ENCODE measurements at places on chromosomes 13 and 19. TPM values are rescaled to one million over a fixed set of nuclear protein-coding genes. Genes with fewer than 3 reads are reported as not detected.
A peak's percentile ranks its signal among the peaks of the same experiment; 100 is the strongest.

DNA sequence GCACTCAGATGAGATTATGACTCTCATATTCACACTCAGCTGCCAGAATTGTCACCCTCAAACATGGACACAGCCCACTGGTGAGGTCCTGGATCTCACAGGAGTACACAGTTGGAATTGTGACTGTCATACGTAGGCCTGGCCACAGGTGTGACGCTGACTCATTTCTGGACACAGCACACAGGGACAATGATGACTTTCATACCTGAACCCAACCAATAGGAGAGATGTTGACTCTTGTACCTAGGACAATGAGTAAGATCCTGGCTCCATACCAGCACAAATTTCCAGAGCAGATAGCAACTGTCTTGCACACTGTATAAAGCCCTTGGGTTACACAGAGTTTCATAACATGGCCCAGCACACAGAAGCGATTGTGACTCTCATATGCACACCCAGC, 46.4 kb downstream of the ZNF85 start:
- DNase-seq: no peak

GRCh38 chr13:34990399-34991214, 48.5 kb downstream of the NBEA start:
- no peak for DNase-seq

DNA sequence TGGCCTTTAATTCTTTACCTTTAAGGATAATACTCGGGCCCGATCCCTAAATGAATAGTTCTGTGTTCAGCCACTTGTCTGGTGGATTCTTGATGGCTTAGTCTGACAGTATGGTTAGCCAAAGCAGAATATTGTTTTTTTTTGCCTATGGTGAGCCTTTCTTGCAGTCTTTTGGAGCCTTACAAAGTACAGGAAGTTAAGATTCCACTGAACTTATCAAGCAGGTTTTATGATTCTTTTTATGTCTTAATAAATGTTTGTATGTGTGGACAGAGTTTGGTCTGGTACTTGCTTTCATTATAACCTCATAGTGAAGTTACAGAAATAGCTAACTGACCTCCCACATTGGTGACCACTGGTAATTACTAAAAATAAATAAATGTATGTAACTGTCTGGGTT, 17.1 kb downstream of the PCCA start:
- no peak for DNase-seq

GRCh38 chr13:99012539-99012938, 34.7 kb upstream of the DOCK9 start:
- no peak for DNase-seq

GRCh38 chr13:98206946-98207345, 29.9 kb upstream of the RNF113B start:
- DNase-seq: no peak

DNA sequence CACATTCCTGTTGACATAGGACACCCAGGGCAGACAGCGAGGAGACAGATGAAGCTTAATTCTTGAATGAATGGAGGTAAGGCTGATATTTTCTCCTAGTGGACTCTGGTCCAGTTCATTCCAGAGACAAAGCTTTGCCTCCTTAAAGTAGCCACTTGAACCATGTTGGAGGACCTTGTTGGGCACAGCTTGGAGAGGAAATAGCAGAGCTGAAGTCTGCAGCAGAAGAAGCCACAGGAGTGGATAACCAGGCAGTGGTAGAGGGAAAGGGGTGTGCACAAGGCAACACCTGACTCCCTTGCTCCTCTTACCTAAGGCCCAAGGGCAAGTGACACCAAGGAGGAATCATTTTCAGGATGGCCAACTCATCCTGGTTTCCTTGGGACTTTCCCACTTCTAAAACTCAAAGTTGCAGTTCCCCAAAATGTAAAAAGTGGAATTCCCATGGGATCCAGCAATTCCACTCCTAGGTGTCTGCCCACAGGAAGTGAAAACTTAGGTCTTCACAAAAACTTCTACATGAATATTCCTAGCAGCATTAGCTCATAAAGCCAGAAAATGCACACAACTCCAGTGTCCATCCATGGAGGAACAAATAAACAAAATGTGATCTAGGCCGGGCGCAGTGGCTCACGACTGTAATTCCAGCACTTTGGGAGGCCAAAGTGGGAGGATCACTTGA, 6.6 kb upstream of the RFX2 start:
- no peak for DNase-seq

- DNase-seq: no peak
Observed at GRCh38 chr19:14411161-14411937, 7.8 kb downstream of the DDX39A start.

GRCh38 chr13:41616151-41616550, 158.8 kb downstream of the RGCC start:
- DNase-seq: no peak

- peak; percentile 49 for DNase-seq
Observed at GRCh38 chr19:53333066-53333462, 485 bp upstream of the ZNF845 start.

DNA sequence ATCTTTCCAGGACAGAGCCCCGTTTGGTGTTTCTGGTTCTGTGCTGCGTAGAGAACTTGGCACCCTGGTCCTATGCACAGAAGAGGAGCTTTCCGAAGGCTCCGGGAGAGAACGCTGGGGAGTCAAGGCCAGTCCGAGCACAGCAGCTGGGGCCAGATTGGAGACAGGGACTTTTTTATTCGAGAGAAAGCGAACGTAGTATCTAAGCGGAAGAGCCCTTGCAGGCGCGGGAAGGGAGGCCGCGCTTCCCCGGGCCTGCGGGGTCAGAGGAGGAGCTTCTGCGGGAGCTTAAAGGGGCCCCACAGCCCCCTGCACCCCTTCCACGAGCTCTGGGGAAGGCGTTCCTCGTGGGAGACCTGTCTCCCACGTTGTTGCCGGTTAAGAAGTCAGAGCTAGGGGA, 48.6 kb upstream of the ARHGEF7 start:
- DNase-seq: no peak

DNA sequence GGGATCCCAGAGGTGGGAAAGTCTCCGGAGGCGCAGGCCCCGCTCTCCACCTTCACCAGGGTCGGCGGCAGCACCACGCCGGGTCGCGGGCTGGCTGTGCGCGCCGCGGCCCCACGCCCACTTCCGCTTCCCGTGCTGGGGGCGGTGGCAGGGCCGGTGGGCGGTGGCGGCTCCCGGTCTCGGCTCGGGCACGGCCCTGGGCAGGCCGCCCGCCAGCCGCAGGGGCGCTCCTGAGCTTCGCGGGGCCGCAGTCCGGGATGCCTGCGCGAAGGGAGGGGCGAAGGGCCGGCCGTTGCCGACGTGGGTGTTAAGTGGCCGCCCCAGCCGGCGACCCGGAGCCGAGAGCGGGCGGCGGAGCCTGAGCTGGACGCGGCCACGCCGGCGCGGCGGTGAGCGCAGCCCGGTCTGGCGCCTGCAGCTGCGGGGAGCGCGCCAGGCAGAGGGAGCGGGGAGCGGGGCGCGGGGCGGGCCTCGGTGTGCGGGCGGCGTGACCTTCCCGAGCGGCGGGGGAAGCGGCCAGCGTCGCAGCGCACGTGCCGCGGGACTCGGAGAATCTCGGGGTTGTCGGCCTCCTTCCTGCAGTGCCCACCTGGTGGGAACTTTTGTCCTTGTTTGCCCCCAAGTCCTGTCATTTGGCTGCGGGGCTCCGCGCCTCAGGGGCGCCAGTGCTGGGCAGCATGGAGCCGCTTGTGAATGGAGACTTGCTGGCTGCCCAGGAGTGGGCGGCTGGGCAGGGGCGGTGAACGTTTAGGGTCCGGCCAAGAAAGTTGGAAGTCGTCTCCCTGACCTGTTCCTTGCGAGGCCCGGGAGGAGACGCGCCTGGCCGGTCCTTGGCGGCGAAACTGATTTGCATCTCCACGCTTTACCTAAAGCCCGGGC, at the start of gene SLC25A15:
TSS of gene SLC25A15 (plus strand) at position 337 of the 879 bp plus-strand sequence. CDS start 3,616 bp downstream, outside the sequence.
- DNase-seq: peak; percentile 77

DNA sequence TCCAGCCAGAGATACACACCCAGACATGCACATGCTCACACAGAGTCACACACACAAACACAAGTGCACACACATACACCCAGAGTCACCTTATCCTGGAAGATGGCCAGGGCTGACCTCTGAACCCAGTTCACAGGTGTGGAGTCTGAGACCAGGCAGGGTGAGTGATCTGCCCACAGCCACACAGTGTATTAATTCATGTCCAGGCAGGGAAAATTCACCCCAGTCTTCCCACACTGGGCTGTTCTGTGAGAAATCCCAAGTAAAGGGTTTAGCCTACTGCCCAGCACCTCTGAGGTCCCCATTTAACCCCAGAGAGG, 2.0 kb downstream of the POU2F2 start:
- no peak for DNase-seq

DNA sequence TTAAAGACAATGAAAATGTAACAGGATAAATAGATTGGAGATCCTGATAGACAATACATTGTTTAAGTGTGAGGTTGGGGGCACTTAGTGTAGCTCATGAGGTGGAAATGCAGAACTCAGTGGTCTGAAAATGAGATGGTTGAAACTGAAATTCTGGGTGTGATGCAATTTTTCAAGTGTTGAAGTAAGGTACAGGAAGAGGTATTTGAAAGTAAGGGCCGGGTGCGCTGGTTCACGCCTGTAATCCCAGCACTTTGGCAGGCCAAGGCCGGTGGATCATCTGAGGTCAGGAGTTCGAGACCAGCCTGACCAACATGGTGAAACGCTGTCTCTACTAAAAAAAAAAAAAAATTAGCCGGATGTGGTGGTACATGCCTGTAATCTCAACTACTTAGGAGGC, 113.0 kb downstream of the UFM1 start:
- DNase-seq: no peak

DNA sequence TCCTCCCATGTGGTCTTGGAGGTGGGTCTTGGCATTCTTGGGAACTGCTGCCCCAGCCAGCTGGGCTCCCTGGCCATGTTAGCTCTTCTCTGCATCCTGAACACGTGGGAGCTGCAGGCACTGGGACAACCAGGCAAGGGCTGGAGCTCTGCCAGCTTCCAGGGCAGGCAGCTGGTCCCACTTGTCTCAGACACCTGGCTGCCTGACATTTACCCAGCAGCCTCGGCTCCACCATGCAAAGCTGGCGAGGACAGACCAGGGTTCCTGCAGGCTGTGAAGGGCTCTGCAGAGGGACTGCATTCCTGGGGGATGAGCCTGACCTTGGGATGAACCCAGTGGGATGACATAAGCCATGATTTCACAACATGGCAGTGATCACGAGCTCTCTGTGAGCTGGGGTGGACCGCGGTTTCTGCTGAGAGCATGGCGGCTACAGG, 99.0 kb upstream of the TSHZ3 start:
- no peak for DNase-seq

DNA sequence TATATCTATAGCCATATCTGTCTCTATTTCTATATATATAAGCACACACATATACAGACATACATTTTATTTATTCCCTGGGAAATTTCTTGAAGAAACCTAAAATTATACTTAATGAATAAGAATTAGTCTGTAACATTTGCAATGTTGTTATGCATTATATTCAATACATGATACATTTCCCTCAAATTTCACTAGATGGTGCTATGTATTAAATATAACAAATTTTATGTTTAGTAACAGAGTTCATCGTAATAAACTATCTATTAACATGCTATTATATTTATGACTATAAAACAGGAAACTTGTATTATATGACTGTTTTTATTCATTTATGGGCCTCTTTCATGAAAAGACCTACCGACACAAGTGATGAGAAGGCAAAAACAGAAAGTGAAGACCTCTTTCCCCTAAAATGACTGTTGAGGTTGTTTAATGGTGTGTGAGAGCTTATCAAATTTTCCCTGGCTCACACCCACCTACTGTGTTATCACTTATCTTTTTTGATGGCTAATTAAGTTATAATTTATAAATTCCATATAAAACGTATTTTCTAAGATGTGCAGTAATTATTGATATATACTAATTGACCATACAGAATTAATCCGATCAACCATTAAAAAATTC, 881.9 kb downstream of the SLITRK6 start:
- DNase-seq: no peak

- DNase-seq: no peak
Observed at GRCh38 chr19:29001597-29002245, 211.2 kb downstream of the UQCRFS1 start.

DNA sequence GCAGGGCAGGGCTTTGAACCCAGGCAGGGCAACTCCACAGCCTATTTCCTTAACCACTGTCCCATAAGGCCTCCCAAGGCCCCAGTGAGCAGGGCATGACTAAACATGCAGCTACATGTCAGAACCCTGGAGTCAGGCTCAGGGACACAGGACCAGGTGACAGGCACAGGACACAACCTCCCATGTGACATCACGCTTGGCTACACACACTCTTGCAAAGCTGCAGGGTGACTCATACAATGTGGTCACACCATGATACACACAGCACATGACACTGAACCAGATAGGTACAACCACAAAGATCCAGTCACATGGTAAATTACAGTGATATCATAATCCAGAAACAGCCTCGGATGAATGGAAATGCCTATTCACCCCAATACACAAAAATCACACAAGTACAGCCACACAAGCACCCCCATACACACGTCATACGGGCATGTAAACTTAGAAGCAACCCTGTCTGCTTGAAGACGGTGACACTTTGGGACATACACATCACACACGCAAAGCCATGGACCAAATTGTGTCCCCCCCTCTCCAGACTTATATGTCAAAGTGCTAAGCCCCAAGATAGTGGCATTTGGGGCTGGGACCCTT, 14.5 kb downstream of the KLK4 start:
- peak; percentile 33 for DNase-seq

DNA sequence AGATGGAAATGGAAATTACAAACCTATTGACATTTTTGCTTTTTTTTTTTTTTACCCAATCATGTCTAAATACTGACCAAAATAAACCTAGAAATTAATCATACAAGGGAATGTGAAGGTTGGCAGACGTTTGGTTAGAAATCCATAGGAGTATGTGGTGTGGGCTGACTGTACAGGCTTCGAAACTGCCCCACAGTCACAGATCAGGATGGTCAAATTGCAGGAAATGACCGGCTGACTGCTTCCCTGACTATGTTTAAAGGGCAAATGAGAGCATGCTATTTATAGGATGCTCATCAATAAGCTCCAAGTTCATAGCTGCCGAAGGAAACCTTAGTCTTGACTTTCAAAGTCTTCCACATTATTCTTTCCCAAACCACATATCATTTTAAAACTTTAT, 118.4 kb downstream of the COG6 start:
- DNase-seq: no peak

AMH gene
- total RNA-seq: 10.3 TPM

SLITRK6 gene
- total RNA-seq: not detected

CNFN gene
- not detected for total RNA-seq

ZGLP1 gene
- 3.4 TPM for total RNA-seq

PDX1 gene
- total RNA-seq: not detected

LILRB4 gene
- total RNA-seq: not detected

CEACAM3 gene
- not detected for total RNA-seq

N4BP2L1 gene
- 27.7 TPM for total RNA-seq

IFI30 gene
- 67.4 TPM for total RNA-seq

PCDH17 gene
- total RNA-seq: not detected

SMIM44 gene
- not detected for total RNA-seq

TMEM59L gene
- not detected for total RNA-seq

EHD2 gene
- 0.34 TPM for total RNA-seq

All from activated CD8-positive, alpha-beta T cell treated with anti-CD3 and anti-CD28 coated beads, Interleukin-2, amount 10 ng/mL, durations not matched to agents 7 days and 5 days (primary cell).